ENCODE measurements at places on chromosomes 6 and 20.
A peak's percentile ranks its signal among the peaks of the same experiment; 100 is the strongest.

DNA sequence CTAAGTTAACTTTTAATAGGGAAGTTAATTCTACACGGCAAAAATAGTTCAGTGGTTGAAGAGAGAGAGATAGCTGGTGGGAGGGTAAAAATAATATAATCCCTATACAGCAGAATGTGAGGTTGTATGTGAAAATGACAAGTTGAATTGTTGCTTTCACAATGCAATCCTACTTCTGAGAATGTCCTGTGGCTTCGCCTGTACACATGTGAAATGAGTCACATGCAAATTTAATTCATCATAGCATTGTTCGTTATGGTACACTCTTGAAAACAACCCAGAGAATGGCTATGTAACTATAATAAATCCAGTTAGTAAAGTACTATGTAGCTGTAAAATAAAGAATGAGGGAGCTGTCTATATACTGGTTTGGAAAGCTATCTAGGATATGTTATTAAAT, 46.0 kb upstream of the HINT3 start:
- DNase-seq: no peak

GRCh38 chr6:54586251-54586650, 260.3 kb upstream of the FAM83B start:
- DNase-seq: no peak

- no peak for DNase-seq
Observed at GRCh38 chr6:168206186-168206585, 113.4 kb downstream of the DACT2 start.

- DNase-seq: peak; percentile 28
Observed at GRCh38 chr6:56843476-56844349, 111.2 kb upstream of the BEND6 start.

GRCh38 chr6:29516108-29516507, 28.4 kb upstream of the MAS1L start:
- no peak for DNase-seq

- no peak for DNase-seq
Observed at GRCh38 chr20:53621482-53622246, 28.0 kb upstream of the ZNF217 start.

DNA sequence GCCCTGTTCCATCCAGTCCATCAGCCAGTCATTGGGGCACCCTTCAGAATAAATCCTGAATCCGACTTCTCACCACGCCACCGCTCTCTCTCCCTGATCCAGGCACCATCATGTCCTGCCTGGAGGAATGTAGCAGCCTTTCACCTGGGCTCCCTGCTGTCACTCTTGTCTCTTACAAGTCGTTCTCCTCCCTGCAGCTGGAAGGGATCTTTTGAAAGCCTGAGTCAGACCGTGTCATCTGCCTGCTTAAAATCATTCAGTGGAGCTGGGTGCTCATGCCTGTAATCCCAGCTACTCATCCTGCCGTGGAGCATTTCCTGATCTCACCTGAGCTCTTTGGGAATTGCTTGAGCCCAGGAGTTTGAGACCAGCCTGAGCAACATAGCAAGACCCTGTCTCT, 19.2 kb upstream of the KCNG1 start:
- no peak for DNase-seq

GRCh38 chr6:142412241-142412640, 110.4 kb downstream of the ADGRG6 start:
- DNase-seq: no peak

GRCh38 chr6:16524380-16524707, 236.9 kb downstream of the ATXN1 start:
- no peak for DNase-seq

All from naive thymus-derived CD8-positive, alpha-beta T cell (primary cell).